ENCODE measurements at places on chromosomes 2 and 18. TPM values are rescaled to one million over a fixed set of nuclear protein-coding genes. Genes with fewer than 3 reads are reported as not detected.

GRCh38 chr2:149787206-149787605, 199.6 kb upstream of the MMADHC start:
- DNase-seq, result peak; percentile 19

The LONRF2 gene
- not detected for total RNA-seq

DNA sequence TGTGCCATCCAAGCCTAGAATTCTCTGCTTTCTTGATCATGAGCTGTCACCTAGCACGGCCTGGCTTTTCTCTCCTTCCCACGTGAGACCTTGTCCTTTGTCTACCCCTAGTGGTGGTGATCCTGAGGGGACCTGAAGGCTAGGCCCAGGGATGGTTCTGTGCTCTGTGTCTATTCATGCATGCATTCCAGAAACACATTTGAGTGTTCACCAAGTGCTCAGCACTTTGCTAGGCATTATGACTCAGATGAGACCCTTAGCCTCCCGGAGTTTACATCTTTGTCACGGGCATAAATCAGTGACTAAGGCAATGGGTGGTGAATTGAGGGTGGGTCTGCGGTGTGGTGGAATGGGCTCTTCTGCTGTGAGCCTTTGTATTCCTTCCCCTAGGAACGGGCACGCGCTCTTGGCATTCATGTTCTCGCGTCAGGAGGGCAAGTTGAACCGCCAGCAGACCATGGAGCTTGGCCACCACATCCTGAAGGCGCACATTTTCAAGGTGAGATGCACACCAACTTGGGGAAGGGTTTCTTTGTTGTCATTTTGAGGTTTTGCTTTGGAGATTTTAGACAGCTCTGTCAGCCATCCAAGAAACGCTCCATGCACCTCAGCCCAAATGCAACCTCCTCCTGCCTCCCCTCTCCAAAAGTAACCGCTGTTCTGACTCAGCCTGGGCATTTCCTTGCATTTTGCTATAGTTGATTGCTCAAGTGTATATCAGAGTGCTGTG, 100.9 kb downstream of the WDSUB1 start:
- DNase-seq, result peak; percentile 35

The RTP5 gene
- total RNA-seq, result not detected

The AQP4 gene
- not detected for total RNA-seq

GRCh38 chr2:207408086-207408794, 121.5 kb upstream of the CREB1 start:
- peak; percentile 55 for DNase-seq

GRCh38 chr18:50832754-50833153, 12.9 kb upstream of the MRO start:
- DNase-seq, result no peak

The MALT1 gene
- total RNA-seq, result 20.5 TPM

The SP140 gene
- total RNA-seq, result 0.34 TPM

DNA sequence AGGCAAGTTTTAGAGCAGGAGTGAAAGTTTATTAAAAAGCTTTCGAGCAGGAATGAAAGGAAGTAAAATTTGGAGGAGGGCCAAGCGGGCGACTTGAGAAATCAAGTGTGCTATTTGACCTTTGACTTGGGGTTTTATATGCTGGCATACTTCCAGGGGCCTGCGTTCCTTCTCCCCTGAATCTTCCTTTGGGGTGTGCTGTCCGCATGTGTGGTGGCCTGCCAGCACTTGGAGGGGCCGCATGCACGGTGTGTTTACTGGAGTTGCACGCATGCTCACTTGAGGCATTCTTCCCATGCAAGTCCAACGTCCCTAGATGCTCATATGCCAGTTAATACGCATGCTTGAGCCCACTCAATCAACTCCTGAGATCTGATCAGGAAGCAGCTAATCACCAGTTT, 78.3 kb upstream of the MAP4K4 start:
- DNase-seq, result no peak

- DNase-seq, result peak; percentile 43
Observed at GRCh38 chr2:19769513-19769912, 132.3 kb downstream of the TTC32 start.

GRCh38 chr18:9885170-9886004, at the start of gene TXNDC2:
TSS of gene TXNDC2 (plus strand) at chr18:9885973. CDS start at chr18:9886681, 708 bp downstream.
- no peak for DNase-seq

GRCh38 chr18:33326975-33327374, 113.5 kb downstream of the CCDC178 start:
- no peak for DNase-seq

The TIMM21 gene
- total RNA-seq, result 51.7 TPM

DNA sequence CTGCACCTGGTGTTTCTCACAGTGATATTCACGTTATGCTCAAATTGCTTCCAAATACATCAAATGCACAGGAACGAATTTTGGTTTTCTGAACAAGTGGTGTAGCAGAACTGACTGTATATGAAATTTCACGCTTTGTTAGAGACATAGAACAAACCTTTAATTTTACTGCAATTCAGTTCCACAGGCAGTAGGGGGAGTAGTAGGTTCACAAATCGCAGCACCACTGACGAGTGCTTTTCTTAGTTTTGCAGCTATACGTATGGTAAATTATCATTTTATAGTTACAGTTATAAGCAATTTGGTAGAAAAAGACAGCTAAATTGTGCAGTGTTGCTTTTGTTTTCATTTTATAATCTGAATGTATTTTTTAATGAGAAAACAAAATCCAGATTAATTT, 113.3 kb downstream of the KIAA1328 start:
- peak; percentile 32 for DNase-seq

The MDH1B gene
- 0.86 TPM for total RNA-seq

The RAB3GAP1 gene
- total RNA-seq, result 45.4 TPM

The TSPYL6 gene
- not detected for total RNA-seq

The SERPINB10 gene
- not detected for total RNA-seq

The CTNNA2 gene
- total RNA-seq, result 0.06 TPM

The ZDBF2 gene
- 12.1 TPM for total RNA-seq

DNA sequence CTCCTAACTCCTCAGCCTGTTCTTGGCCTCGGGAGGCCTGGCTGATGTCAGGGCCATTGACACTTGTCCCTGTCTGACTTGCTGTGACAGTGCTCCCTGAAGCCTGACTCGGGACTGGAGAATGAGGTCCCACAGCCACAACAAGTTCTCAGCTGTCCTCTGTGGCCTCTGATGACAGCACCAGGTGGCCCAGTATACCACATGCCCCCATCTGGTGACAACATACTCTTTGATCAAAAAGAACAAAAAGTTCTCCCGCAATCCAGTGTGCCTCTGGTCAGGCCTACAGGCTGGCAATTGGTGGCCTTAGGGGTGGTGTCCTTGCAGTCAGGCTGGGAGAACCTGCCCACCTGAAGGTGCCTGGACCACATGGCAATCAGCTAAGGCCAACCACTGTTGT, 102.6 kb downstream of the SEPTIN10 start:
- DNase-seq, result no peak

DNA sequence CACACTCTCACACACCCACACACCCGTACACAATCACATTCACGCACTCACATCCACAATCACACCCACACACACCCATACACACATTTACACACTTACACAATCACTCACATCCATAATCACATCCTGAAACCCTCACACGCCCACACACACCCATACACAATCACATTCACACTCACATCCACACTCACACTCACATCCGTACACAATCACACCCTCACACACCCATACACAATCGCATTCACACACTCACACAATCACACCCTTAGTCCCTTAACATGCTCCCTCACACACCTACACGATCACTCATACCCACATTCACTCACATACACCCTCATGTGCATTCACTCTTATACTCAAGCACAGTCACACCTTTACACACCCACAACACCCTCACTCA, 105.8 kb downstream of the ITGB1BP1 start:
- DNase-seq, result no peak

The PJVK gene
- 2.1 TPM for total RNA-seq

DNA sequence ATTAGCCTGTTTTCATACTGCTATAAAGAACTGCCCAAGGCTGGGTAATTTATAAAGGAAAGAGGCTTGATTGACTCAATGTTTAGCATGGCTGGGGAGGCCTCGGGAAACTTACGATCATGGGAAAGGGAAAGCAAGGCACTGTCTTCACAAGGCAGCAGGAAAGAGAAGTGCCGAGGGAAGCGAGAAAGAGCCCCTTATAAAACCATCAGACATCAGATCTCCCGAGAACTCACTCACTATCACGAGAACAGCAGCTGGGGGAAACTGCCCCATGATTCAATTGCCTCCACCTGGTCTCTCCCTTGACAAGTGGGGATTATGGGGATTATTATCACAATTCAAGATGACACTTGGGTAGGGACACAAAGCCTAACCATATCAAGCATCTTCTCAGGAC, 23.3 kb downstream of the RHOB start:
- DNase-seq, result no peak

GRCh38 chr2:207528980-207529329, 807 bp upstream of the CREB1 start:
- DNase-seq, result peak; percentile 44

The FSIP2 gene
- 0.13 TPM for total RNA-seq

DNA sequence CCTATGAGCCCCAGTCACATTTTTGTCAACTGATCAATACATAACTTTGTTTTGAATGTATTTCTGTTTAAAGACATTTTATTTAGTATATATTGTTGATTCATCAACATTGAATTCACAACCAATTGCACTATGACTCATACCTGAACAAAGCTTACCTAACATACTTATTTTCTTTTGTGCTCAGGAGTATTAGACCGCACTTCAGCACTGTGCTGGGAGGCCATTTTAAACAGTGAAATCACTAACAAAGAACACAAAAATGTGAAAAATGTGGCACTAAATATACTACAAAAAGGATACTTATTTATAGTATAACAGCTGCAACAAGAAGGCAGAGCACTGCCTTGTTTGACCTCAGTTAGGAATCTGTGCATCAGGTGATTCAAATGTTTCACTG, 12.4 kb upstream of the IFIH1 start:
- DNase-seq, result peak; percentile 50

Data from LHCN-M2 (cell line).